ENCODE measurements at places on chromosomes 3 and 15.

DNA sequence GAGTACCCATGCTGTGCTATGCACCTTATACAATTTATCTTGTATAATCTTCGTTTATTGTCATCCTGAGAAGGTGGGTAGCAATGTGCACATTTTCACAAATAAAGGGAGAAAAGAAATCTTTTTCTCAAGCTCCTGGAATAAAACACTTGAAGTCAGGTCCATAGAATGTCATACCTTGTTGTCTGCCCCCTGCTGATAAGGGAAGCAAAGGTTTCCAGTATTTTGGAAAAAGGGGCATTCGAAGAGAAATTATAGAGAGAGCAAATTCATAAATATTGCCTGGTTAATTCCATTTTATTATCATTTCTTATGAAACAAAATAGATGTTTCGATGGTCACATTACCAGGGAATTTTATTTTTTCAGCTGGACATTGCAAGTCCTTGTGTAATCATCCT, 277.8 kb downstream of the RAP2B start:
- no peak for DNase-seq

- no peak for DNase-seq
Measured at GRCh38 chr3:170055209-170055608, 17.4 kb downstream of the GPR160 start.

- no peak for DNase-seq
Measured at GRCh38 chr3:69246612-69247011, 124.2 kb upstream of the LMOD3 start.

DNA sequence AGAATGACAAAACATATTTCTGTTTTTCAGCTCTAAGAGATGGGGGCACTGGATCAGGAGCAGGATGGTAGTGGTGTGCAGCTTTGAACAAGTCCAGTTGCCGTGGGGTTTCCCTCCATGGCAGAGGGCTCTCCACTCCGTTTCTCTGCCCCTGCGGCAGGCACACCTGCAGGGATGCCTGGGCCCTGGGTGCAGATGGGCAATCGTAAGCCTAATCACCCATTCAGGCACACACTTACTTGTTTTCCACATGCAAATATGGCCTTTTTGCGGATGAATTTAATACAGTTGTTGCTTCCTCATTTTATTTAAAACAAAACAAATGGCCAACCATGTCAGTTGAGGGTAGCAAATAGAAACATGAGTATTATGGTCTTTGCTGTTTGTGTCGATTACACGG, 85.1 kb downstream of the LPP start:
- no peak for DNase-seq

GRCh38 chr3:100492059-100493006, at the start of gene TMEM45A:
Gene TMEM45A, plus strand, starts transcription at chr3:100492619. Its CDS starts 62,593 bp downstream, at chr3:100555212.
- DNase-seq = peak; percentile 80

- DNase-seq = no peak
Measured at GRCh38 chr3:157815739-157816138, 290.5 kb downstream of the SHOX2 start.

GRCh38 chr3:80099559-80100066, 331.8 kb upstream of the ROBO1 start:
- DNase-seq = no peak

GRCh38 chr3:161222662-161223061, 1.6 kb downstream of the NMD3 start:
- DNase-seq = no peak

Measured in stimulated activated CD4-positive, alpha-beta T cell treated with anti-CD3 and anti-CD28 coated beads, Interleukin-4, amount 100 ng/mL, for 4 hours (primary cell).